C1 segment of cervical spinal cord (tissue), 14 donors: ENCODE measurements at places on chromosomes 5 and 9.

GRCh38 chr9:99416007-99416406, 193.9 kb downstream of the SEC61B start:
- no peak for DNase-seq

- DNase-seq, result no peak
These were observed 25.3 kb downstream of the EFCAB9 start for GRCh38 chr5:172219296-172219695.

- no peak for DNase-seq
These were observed 31.4 kb upstream of the RAI14 start for GRCh38 chr5:34624691-34625090.

DNA sequence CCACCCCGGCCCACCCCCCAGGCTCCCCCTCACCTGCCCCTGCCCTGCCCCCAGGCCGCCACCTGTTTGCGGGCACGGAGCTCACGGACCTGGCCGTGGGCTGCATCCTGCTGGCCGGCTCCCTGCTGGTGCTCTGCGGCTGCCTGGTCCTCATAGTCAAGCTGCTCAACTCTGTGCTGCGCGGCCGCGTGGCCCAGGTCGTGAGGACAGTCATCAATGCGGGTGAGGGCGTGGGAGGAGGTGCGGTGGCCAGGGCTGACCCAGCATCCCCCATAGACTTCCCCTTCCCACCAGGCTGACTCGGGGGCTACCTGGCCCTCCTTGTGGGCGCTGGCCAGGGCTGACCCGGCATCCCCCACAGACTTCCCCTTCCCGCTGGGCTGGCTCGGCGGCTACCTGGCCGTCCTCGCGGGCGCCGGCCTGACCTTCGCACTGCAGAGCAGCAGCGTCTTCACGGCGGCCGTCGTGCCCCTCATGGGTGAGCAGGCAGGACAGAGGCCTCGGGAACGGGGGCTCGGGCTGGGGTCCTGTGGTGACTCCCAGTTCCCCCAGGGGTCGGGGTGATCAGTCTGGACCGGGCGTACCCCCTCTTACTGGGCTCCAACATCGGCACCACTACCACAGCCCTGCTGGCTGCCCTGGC, 3.5 kb downstream of the SLC34A3 start:
- no peak for DNase-seq

DNA sequence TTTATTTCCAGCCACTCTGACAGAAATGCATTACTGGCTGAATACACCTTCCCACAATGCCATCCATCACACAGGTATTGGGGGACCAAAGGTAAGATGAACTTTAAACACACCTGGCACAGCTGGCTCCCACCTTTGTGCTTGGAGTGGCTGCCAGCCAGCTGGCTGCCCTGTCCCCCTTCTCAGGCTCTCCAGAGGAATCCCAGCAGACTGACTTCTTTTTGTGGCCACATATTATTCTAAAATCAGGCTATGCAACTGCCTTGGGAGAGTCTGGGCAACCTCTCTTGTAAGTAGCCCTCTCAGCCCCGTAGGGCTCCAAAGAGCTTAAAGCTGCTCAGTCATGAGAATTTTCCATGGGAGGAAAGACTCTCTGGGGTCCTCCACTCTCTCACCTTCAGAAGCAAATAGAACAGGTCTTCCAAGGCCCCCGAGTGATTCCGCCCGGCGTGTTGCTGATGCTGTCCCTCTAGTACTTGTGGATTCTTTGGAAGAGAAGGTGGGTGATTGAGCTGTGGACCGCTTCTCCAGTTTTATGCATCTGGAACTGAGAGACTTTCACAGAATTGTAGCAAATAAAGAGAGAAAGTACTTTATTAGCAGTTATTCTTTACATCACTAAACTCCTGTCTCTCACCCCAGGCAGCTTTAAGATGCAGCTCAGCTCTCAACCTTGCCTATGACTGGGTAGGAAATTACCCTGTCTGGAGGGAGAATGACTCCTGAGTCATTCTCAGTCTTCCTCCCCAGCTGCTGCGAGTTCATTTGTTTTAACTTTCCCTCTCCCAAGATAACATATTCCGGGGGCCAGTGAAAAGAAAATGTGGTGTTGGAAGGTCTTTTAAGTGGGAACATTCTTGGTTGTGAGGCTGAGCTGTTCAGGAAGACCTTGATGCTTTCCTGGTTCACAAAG, 159.4 kb upstream of the PITX1 start:
- no peak for DNase-seq

DNA sequence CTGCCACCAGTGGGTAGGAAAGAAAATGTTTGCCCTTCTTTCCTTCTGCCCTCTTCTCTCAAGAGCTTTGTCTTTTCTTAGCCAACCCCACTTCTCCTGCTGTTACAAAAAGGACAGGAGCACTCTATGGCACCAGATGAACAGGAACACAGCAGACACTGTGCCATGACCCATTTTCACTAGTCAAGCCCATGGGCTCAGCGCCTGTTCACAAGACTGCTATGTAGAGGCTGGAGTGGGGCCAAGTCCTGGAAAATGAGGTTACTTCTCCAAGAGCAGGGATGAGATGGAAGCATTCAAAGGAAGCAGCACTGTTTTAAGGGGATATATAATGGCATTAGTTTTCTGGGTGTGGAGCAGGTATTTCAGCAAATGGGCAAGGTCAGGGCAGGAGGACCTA, 46.8 kb upstream of the GRAMD2B start:
- no peak for DNase-seq

GRCh38 chr5:14234204-14234603, 91.1 kb downstream of the TRIO start:
- DNase-seq, result no peak

- DNase-seq, result no peak
These were observed 120.2 kb upstream of the NFIB start for GRCh38 chr9:14434158-14434504.
